ENCODE measurements at places on chromosomes 4 and X.

GRCh38 chr4:120692964-120693363 lies 229.6 kb downstream of the PRDM5 start:
- no peak for DNase-seq

GRCh38 chr4:154490234-154490582 lies 1.4 kb downstream of the DCHS2 start:
- DNase-seq: no peak

DNA sequence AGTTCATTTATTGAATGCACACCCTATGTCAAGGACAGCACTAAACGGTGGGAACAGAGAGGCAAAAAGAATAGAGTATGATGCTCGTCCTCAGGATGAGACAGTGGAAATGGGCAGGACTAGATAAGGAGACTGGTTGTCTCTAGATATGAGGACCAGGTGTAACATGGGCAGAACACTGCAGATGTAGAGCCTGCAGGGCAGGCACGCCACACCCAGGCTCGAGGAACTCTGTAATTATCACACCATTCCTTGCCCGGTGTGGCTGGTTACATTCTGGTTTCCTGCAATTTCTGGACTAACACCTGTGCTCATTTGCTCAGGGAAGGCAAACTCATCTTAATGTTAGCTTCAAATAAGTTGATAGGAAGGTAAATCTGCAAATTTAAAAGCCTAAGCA lies 334.4 kb downstream of the DHX15 start:
- DNase-seq: no peak

DNA sequence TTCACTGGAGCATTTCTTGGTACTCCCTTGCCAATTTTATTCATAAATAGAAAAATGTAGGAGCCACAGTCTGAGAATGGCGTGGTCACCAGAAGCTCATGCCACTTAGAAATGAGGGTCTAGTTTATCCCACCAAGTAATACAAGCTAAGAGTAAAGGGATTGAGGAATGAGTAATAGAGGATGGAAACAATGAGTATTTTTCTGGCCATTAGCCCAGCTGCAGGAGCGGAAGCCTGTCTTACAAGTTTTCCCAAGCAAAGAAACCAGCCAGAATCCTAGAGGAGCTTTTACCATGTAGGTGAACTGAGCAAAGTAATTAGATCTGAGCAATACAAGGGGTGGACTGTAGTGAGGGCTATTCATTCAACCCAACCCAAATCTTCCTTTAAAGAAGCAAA lies 160.7 kb upstream of the NPY2R start:
- DNase-seq: no peak

DNA sequence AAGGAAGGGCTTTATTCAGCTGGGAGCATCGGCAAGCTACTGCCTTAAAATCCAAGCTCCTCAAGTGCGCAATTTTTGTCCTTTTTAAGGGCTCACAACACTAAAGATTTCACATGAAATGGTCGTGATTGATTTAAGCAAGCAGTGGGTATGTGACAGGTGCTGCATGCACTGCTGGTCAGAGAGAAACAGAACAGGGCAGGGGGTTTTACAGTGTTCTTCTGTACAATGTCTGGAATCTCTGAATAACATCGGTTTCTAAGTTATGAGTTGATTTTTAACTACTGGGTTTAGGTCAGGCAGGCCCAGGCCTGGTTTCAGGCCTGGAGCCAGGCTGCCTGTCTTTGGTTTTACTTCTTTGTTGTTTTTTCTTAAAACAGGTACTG lies 6.0 kb downstream of the UGT2B17 start:
- DNase-seq: no peak

GRCh38 chrX:46757593-46757992 lies 1.3 kb downstream of the SLC9A7 start:
- DNase-seq: no peak

DNA sequence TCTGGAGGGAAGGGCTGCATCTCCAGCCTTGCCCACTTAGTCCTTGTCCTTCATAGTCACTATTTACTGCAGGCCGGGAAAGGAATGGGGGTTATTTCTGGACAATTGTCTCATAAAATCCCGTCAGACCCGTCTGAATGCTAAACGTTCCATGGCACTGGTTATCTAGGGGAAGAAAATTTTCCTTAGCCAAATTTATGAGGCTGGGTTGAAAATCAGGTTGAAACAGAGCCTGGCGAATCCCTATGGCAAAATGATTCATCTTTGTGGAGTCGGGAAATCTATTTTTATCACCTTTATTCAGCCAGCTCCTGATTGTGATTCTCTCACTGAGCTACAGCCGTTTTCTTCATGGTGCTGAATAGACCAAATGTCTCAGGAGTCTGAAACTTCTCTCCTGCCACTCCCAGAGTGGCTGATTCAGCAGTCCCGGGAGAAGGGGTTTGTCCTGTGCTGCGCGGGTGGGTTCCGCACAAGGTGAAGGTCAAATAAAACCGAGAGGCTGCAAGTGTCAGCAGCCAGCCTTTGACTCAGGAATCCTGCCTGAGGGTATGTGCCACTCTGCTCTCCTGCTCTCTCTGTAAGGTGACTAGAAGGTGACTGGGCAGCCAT lies 1.0 kb downstream of the LIMCH1 start:
- DNase-seq: no peak

DNA sequence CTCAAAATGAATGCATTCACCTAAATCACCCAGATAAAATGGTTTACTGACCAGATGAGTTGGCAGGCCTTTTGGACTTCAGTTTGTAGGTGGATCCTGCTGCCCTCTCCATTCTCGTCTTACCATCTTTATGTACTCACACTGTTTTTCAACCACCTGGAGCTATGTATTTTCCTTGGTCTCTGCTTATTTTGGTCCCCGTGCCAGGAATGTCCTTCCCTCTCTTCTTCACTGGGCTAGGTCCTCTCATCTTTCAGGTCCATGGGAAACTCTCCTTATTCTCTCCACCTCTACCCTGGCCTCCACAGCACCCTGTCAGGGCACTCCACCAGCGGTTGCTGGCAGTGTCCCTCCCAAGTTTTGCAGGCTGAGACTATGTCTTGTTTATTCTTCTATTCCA lies 2.6 kb downstream of the GPRIN3 start:
- DNase-seq: no peak

- no peak for DNase-seq
These were observed 161.3 kb downstream of the KIT start for GRCh38 chr4:54819034-54819433.
